ENCODE measurements at places on chromosomes 5 and 9.
A peak's percentile ranks its signal among the peaks of the same experiment; 100 is the strongest.

GRCh38 chr5:6006838-6007314 is 371.5 kb downstream of the MED10 start:
- no peak for DNase-seq

GRCh38 chr5:111667128-111667736 is 89.8 kb downstream of the NREP start:
- DNase-seq: no peak

GRCh38 chr9:122444041-122444733 is 33.5 kb downstream of the OR1J1 start:
- DNase-seq: no peak

- DNase-seq: no peak
Measured at GRCh38 chr5:91018200-91018599, 364.9 kb downstream of the ARRDC3 start.

DNA sequence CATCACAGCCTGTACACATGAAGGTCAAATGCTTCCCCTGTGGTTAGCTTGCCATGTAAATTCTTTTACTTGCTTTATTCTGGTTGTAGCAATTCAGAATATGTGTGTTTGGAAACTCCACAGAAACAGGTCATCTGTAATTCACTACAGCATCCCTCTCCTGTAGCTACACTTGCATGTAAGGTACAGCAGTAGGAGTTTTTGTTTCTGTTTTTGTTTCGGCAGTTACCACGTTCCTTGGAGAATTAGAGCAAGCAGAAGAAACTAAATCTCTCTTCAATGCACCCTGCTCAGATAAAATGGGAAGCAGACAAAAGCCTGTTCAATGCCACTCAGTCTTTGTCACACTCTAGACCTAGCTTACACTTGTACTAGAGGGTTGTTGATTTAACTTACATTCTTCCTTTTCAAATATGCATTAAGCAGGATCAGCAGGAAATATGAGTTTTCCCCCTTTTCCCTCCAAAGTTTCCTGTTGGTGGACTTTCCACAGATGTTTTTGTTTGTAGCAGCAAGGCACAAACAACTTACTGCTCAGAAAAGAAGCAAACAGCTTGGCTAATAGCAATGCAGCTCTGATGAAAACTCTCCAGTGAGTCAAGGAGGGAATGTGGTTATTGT is 80.9 kb downstream of the YIPF5 start:
- no peak for DNase-seq

DNA sequence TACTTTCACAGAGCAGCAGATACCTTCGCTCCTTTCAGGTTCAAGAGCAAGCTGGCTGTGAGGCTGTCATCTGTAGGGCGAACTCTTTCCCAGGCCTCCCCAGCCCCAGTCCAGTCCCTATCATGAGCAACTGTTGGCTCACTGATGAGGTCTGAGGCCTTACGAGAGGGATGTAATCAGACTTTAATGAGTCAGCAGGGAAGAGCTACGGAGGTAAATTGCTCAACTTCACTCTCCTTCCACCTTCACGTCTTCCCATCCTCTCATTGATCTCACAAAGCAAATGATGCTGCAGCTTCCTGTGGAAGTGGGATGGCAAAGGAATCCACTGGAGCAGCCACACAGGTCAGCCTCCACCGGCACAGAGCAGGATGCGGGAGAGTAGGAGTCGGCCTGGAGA is 130.7 kb upstream of the TBCA start:
- no peak for DNase-seq

DNA sequence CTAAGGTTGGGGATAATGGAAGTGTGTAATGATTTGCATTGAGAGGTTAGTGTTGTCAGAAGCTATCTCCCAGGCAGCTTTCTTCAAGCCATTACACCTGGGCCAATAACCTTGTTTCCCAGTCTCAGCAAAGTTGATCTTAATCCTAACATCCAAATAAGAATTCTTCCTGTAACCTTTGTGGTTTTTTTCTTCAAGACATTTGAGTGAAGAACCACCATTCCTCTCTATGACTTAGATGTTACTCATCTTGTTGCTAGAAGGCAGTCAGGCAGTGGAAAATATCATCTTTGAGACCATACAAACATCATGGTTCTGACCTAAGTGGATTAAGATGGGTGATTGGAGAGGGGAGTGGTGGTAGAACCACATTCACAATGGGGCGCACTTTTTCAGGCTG is 103.5 kb downstream of the NDUFAF2 start:
- DNase-seq: no peak

- peak; percentile 29 for DNase-seq
Measured at GRCh38 chr5:43231977-43232376, 40.0 kb downstream of the NIM1K start.

DNA sequence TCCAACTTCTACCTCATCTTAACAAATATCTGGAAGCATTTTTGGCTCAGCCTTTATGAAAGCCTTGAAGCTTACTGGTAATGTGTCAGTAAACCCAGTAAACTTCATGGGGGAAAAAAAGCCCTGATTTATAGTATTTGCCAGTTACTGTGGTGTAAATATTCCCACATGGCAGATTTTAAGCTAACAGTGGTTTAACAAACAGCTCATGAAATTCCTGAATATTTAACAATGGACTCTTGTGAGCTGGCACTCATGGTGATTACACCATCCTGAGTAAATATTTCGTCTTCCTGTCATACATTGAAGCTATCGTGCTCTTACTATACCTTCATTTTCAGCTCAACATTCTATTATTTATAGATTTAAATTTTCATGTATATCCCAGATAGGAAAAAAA is 57.0 kb upstream of the ACOT12 start:
- no peak for DNase-seq

- DNase-seq: no peak
Measured at GRCh38 chr9:122819326-122819725, 9.1 kb downstream of the PDCL start.

DNA sequence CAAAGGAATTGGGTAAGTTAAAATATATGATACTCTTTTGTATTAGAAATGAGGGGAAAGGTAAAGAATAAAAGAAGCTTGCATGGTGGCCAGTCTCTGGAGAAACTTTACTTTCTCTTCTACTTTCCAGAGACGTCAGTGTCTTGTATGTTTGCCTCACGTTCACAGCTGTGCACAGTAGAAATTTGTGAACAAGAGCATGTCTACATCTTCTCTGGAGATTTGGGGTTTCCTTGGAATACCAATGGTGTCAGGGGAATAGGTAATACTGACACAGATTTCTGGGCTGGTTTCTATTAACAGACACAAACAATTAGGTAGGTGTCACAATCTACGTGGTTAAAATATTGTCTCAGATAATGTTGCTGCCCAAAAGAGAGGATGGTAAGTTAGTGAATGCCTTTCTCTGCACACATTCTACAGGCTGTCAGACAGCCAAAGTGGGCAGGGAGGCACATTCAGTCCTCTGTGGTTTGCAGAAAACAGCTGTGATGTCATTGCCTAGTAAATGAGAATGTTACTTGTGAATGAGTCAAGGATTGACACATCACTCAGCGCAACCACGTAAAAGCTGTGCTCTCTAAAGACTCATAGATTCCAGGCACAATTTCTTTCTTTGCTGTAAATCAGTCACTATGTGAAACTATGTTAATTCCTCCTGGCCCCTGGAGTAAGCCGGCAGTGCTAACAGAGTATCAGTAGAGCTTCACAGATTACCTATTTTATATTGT is 397.1 kb downstream of the MAN2A1 start:
- no peak for DNase-seq

DNA sequence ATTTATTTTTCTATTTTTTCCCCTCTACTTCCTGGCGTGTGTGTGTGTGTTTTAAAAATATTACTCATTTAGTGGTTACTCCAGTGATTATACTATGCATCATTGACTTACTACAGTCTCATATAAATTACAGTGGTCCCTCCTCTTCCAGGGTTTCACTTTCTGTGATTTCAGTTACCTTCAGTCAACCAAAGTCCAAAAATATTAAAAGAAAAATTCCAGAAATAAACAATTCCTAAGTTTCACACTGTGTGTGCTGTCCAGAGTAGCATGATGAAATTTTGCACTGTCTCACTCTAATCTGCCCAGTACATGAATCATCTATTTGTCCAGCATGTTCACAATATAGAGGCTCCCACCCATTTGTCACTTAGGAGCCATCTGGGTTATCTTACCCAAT is 47.4 kb upstream of the CCDC112 start:
- DNase-seq: no peak

- no peak for DNase-seq
Measured at GRCh38 chr5:132074772-132075718, 1.5 kb downstream of the CSF2 start.

DNA sequence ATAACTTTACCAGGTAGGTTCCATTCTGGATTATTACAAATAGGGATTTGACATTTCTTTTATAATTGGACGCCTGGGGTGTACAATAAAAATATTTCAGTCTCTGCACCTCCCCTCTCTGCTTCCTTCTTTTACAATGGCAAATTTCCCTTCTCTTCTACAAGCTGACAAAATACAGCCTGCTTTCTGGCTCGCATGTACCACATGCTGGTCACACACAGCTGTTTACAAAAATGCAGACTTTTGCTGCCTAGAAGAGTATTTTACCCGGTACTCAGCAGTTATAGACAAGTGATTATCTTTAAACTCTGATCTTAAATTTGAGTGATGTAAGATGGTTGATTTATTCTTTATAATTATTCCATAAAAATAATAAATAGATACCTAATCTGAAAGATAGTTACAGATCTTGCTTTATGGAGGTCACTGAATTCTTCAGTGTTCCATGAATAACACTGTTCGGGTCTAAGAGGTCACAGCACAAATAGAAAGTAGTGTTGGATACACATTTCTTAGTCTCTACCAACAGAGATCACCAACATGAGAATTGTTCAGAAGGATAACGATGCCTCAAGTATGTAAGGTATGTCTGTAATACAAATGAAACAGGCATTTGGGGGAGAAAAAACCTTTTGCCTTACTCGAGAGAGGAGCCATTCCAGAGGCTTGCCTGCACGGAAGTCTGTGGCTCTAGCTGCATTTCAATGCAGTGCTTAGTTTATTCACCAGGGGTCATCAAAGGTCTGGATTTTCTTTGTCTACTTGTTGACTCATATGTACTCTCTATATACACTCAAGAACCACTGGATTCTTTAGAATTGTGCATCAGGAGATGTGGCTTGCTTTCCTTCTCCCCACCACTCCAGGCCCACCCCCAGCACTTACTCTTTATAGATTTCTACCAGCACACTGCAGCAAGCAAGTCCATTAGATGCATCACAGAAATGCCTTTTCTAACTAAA is 206.6 kb upstream of the RFX3 start:
- DNase-seq: peak; percentile 51

DNA sequence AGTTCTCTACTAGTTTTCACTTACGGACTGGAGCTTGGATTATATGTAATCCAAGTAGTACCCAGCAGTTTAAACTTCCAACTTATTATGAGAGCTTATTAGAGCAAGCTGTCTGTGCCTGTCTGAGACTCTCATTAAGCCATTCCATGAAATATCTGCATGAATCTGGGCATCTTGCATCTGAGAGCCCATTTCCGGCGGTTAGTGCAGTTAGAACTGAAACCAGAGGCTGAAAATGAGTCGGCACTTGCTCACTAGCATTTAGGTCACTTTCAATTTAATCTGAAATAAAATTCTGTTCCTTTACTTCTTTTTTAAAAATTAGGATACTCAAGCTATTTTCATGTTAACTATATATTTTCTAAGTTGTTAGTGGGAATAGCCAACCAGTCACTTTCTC is 102.2 kb downstream of the MEGF10 start:
- no peak for DNase-seq

- DNase-seq: no peak
Measured at GRCh38 chr9:33375841-33376321, 26.5 kb downstream of the AQP7 start.

DNA sequence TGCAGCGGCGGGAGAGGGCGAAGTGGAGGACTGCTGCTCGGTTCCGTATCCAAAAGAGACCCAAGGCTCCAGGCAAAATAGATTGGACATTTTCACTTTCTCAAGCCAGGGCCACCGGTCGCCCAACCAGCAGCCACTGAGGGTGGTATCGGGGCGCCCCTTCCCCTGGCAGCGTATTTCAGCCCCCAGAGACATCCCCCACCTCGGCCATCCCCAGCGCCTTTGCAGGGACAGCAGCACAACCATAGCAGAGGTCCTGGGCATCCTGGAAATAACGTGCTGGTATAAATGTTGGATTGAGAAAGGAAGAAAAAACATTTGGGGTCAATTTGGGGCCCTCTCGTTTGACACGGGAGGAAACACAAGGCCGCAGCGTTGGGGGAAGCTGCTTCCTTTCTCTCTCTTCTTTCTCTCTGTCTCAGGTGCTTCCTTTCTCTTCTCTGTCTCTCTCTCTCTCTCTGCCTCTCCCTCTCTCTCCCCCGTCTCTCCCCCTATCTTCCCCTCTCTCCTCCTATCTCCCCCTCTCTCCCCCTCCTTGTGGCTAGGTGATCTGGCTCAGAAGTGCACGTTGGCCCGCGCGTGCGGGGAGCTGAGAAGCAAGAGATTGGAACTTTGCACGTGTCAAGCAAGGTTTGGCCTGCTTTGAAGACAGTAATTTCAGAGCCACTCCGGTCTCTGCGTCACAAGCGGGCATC is 624 bp upstream of the RETREG1 start:
- peak; percentile 50 for DNase-seq

DNA sequence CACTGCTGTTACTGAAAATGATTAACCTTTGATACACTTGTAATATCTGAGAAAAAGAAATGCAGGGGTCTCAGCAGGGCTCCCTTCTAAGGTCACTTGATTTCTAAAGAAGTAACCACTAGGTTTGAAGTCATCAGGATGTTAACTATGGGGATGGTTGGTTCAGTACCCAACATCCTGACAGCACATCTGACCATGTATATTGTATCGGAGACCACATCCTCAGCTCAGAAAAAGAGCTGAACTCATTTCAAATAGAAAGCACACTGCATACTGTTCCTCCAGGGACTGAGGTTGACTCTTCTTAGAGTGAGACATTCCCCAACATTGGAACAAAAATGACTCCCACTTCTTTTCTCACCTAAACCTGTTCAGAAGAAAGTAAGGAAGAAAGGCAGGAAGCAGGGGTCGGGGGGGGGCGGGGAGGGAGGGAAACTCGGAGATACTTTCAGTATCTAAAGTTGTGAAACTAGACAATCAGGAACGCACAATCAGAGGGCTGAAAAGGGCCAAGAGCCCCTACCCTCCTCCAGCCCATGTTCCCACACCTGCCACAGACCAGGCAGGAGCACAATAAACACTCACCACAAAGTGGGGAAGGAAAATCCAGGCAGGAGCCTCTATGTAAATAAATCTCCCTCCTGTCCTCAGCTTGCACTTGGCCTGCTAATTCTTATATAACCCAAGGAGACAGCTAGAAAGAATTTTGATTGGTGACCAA is 730 bp upstream of the GZMA start:
- no peak for DNase-seq

GRCh38 chr5:76620166-76620565 is 3.0 kb downstream of the F2RL2 start:
- no peak for DNase-seq

- no peak for DNase-seq
Measured at GRCh38 chr5:80967500-80968181, 7.5 kb downstream of the RASGRF2 start.

GRCh38 chr5:139381837-139382761 is 998 bp downstream of the SLC23A1 start:
- DNase-seq: no peak

GRCh38 chr9:129567329-129567728 is 53.6 kb downstream of the C9orf50 start:
- no peak for DNase-seq

GRCh38 chr9:121754655-121755436 is 103.4 kb downstream of the DAB2IP start:
- DNase-seq: no peak
